ENCODE measurements at places on chromosomes 11 and 22.

DNA sequence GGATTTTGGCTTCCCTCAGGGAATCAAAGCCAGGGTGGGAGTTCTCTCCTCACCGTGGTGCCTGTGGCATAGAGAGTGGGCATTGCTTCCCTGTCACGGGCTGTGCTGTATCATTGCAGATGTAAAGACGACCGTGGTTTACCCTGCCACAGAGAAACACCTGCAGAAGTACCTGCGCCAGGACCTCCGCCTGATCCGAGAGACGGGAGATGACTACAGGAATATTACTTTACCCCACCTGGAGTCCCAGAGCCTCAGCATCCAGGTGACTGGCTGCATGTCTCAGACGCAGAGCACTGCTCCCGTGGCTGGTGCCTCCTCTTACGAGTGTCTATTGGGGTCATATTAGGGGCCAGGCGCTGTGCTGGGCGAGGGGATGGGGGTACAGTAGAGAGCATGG is 24.2 kb upstream of the ST3GAL4 start:
- no peak for DNase-seq

DNA sequence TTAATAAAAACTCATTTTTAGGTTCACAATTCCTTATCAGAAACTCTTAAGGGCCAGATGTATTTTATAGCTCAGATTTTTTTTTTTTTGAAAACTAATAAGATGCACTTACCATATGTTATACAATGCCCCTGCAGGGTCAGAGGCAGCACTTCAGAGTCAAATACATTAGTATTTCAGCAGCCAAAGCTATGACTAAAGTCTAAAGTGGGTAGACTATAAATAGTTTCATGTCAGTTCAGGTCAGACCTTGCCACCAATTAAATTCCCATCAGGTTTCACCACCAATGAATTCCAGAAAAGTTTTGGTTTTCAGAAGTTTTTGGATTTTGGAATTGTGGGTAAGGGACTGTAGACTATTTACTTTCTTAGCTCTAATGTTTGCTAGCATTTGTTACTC is 75.9 kb downstream of the FAM83F start:
- no peak for DNase-seq

- no peak for DNase-seq
Measured at GRCh38 chr11:107860688-107861087, 2.1 kb upstream of the SLC35F2 start.

- no peak for DNase-seq
Measured at GRCh38 chr11:102168481-102168880, 58.2 kb downstream of the YAP1 start.

DNA sequence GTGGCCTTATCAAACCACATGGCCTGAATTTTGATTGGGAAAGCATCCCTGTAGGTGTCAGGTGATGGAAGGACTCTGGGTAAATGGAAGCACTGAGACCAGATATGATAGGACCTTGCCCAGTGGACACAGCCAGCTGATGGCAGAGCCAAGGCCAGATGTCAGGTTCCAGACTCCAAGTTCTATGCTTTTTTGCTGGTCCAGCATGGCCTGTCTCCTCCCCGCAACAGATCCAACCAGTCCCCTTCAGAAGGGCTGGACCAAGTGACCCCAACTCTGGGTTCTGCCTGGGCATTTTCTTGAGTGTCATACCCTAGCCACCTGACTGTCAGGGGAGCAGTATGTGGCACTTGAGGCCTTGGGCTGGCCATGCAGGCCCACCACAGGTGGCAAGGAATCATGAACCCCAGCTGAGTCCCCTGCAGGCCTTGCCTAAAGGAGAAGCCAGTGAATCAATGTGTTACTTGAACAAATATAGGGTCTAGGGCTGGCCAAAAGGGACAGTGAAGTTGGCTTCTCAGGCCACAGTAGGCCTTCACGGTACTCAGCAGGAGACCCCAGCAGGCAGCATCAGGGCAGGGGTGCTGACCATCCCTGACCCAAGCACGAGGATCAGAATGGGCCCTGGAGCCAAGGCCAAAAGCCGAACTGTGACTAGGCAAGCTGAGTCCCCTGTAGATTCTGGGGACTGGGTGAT is 27.1 kb downstream of the KCNQ1OT1 start:
- DNase-seq: no peak

- no peak for DNase-seq
Measured at GRCh38 chr11:27429761-27430393, 42.7 kb downstream of the LGR4 start.

- no peak for DNase-seq
Measured at GRCh38 chr11:116215471-116216113, 557.2 kb downstream of the BUD13 start.

DNA sequence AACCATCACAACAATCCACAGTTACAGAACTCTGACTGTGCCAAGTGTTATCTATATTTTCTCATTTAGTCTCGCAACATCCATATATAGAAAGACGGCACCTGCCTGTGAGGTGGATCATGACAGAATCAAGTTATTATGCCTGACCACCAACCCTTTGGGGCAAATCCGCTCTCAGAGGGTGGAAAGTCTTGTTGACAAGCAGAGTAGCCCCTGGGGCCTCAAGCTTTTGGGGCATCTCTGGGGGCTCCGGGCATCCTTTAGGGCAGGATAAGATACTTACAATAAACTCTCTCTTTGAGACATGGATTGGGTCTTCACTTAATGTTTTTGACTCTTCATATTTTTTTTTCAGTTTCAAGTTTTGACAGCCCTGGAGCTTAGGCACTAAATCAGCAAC is 150.5 kb upstream of the NAV2 start:
- no peak for DNase-seq

Data from HFF-Myc (cell line).